ENCODE measurements at places on chromosomes 5 and 9. TPM values are rescaled to one million over a fixed set of nuclear protein-coding genes. Genes with fewer than 3 reads are reported as not detected.
A peak's percentile ranks its signal among the peaks of the same experiment; 100 is the strongest.

DNA sequence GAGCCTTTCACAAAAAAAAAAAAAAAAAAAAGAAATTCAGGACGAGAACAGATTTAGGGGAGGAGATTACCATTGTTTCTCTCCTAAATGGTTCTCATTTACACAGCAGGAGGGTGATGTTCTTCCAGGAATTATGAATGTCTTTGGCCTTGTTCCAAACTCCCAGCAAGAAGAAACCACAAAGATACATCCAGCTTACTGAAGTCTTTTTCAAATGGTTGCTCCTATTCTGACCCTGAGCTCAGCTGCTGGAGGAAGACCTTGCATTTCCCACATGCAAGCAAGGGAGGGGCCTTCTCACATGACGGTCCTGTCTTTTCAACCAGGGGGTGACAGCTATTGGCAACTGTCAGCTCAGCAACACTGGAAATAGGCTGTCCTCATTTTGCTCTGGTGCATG, 203.0 kb upstream of the VLDLR start:
- DNase-seq = no peak

GRCh38 chr9:101242651-101243050, 142.2 kb downstream of the BAAT start:
- no peak for DNase-seq

DNA sequence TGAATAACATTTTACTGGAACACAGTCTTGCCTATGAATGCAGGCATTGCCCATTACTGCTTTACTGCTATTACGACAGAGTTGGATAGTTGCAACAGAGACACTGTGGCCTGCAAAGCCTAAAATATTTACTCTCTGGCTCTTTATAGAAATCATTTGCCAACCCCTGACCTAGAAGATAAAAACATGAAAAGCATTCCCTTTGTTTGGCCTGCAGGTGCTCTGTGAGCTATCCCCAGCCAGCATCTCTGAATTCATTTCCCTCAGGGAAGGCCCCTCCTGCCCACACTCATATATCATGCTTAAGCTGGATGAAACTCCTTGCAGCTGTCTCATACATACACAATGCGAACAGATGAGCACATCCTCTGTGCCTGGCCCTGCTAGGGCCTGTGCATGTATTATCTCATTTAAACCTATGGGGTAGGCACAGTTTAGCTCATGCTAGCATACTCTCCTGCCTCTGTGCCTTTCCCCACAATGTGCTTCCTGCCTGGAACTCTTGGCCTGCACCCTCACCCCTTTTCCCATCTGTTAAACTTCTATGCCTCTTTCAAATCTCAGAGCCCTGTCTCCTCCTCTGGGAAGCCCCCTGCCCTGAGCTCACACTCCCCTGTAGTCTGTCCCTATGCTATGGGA, 193.1 kb downstream of the PAX5 start:
- no peak for DNase-seq

- DNase-seq = peak; percentile 55
These were observed 16.6 kb downstream of the STOM start for GRCh38 chr9:121353241-121354061.

DNA sequence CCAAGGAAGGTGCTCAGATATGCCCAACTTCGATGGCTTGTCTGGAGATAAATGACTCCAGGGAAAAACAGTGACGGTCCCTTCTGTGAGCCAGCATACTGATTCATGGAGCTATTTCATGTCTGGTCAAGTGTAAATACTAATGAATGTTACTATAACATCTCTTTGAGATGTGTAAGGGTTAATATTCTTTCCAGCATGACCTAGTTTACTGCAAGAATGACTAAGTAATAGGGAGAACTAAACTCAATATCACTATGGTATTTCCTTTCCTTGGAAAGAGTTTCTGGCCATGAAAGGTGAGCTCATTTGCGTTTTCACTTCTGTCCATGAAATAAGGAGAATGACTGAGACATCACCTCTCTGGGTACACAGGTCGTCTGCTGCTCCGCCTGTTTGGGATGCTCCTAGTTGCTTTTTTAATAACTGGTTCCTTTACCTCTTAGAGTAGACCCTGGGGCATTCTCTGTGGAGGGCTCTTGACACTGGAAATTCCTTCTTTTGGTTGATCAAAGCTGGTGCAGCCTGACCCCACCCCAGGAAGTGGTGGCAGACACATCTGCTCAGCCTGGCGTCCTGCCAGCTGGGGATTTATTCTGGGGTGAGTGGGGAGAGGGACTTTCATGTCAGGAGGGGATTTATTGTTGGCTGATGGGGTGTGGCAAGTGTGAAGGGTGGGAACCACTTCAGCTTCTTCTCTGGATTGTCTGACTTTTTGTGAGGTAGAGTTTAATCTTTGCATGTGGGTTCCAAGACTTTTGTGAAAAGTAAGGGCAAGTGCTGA, 250.0 kb upstream of the MPDZ start:
- DNase-seq = no peak

GRCh38 chr9:127139071-127139731, 16.8 kb upstream of the ANGPTL2 start:
- DNase-seq = no peak

DNA sequence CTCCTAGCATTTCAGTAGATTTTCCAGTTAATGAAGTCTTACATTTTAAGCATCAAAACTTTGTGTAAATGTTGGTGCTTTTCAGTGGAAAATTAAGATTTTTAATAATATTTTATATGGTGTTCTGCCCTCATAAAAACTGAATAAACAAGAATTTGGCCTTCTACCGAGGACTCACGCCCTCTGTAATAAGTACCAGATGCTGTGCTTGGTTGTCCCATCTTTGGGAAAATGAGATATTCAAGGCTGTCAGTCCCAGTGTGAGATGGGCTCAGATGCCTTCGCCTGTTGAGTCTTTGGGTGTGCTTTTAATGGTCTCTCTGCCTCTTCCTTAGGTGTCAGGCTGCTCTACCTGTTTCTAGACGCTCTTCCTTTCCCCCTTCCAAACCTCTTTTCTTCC, 28.7 kb downstream of the GALNT12 start:
- no peak for DNase-seq

DNA sequence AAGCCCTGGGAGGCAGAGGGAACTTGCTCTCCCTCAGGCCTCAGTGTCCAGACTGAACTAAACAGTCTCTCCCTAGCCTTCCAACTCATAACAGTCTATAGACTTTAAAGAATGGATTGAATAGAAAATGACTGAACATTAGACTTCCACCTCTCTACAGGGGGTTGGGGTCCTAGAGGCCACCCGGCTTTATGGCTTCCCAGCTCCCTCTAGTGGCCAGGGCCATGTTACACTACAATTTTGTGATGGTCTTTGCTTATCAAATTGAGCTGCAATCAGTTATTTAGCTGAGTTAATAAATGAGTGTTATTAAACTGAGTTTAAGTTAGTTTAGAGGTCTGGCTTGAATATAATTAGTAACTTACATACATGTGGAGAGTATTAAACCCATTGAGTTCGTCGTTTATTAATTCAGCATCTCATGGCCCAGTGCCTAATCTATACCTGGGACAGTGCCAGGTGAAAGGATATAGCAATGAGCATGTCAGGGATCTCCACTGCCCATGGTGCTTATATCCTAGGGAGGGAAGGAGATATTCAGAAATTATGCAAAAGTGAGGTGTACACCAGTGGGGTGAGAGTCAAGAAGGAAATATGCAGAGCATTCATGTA, 105.2 kb downstream of the SH3TC2 start:
- DNase-seq = peak; percentile 34

- DNase-seq = no peak
These were observed 28.3 kb downstream of the FXN start for GRCh38 chr9:69063839-69064238.

DNA sequence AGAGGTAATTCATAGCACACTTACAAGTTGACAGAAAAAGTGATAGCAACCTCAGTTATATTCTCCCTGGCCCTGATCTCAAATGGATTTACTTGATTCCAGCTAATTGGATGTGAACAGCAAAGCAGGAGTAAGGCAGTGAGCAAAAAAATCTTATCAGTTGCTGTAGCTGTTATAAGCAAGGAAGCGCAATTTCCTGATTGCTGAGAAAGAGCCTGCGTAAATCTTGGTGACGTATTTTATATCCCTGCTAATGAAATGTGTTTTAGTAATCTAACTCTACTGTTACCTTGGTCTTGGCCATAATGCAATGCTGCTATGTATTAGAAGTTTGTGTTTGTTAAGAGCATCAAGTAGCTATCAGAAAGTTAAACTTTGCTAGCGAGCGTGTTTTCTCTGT, 661.2 kb upstream of the SEMA6A start:
- no peak for DNase-seq

DNA sequence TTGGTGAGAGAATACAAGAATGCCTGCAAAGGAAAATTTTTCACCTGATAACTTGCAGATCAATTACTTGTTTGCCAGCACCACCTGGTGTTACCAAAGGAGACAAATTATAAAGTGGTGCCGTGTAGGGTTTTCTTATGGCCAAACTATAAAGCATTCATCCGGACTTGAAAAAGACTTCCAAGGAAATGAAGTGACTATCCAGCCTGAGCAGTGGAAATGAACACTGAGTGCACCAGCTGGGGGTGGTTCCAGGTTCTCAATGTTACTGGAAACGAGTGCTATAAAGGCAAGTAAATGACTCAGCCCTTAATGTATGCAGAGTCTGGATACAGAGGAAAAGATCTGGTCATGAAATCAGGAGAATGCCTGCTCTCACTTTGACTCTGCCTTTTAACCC, 113.1 kb downstream of the DNAH5 start:
- no peak for DNase-seq

GRCh38 chr5:8176101-8176693, 307.2 kb downstream of the MTRR start:
- no peak for DNase-seq

DNA sequence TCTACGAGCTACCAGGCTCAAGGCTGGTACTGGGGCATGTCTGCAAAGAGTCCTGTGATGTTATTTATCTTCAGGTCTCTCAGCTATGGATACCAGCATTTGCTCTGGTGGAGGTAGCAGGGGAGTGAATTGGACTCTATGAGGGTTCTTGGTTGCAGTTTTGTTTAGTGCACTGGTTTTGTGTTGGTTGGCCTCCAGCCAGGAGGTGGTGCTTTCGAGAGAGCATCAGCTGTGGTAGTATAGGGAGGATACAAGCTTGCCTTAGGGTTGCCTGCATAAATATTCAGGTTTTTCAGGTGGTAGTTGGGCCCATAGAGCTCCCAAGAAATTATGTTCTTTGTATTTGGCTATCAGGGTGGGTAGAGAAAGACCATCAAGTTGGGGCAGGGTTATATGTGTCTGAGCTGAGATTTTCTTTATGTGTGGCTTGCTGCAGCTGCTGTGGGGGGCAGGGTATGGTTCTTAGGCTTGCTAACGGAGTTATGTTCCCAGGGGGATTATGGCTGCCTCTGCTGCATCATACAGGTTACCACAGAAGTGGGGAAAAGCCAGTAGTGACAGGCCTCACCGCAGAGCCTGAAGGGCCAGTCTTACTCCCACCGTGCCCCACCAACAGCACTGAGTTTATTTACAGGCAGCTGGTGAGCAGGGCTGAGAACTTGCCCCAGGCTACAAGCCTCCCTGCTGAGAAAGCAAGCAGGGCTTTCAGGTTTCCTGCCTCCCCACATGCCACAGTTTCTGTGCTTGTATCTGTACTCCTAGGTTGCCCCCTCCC, 9.7 kb upstream of the RIOK2 start:
- DNase-seq = no peak

- DNase-seq = no peak
These were observed 29.2 kb downstream of the RFK start for GRCh38 chr9:76365028-76365427.

- no peak for DNase-seq
These were observed 63.1 kb downstream of the MTMR12 start for GRCh38 chr5:32249668-32250067.

DNA sequence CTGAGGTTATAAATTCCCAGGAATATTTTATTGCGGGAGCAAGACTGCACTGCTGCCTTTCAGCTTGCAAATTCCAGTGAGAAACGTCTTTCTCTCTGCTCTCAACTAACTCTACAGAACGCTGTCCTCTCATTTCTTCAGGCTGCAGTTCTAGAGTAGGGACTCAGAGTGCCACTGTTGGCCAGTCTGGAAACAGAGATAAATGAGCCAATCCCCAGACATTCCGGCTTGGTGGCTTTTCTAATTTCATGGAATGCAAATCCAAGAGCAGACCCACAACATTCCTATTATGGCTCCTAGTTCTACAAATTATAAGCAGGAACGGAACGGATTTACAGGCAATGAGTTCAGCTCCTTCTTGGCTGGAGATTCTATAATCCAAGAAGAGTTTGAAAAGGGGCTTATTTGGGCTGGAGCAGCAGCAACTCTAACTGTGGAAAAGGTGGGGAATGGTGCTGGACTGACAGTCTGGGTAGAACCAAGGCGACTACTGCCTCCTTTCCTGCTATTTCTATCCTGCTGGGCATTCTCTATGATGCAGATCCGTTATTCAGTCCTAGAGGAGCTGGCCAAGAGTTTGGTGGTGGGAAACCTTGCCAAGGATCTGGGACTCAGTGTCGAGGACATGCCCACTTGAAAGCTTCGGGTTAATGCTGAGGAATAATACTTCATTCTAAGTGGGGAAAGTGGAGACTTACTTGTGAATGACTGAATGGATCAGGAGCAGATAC, 9.3 kb downstream of the PCDHGA12 start:
- DNase-seq = no peak

DNA sequence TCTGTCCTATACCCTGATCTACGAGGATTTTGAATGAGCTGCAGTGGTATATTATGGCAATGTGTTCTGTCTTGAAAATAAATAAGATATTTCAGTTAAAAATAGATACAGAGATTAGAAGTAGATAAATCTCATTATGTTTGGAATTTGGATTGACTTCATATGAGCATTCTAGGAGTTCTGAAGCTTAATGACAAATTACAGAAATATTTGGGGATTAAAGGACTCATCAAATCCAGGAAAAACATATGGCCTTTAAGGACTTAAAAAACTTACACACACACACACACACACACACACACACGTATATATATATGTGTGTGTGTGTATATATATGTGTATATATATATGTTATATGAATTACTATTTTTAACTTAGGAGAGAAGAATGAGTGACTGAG, 446.9 kb upstream of the CD180 start:
- DNase-seq = no peak

- DNase-seq = no peak
These were observed 80.4 kb downstream of the SHB start for GRCh38 chr9:37988602-37989001.

- no peak for DNase-seq
These were observed at the start of gene PCDHGA11 for GRCh38 chr5:141420855-141421488. PCDHGA11 (plus strand) TSS chr5:141421051; CDS start chr5:141421228, 177 bp downstream.

DNA sequence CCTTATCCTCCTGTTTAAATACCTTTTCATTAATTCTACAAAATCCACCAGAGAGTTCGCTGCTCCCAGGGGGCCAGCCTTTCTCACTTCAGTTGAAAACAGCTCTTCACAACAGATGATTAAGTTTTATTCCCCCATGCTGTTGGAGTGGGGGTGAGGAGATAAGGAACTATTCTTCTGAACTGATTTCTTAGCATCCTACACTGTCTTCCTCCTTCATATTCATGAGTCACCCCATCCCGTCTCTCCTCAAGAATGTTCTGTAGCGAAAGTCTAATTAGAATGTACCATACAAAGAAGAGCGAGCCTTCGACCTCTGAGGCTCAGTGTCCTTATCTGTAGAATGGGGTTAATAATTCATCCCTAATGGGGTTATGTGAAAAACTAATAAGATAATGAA, 138.0 kb downstream of the PIK3R1 start:
- no peak for DNase-seq

The HTR4 gene
- not detected for total RNA-seq

The ANKRD55 gene
- 0.23 TPM for total RNA-seq

The TMC1 gene
- not detected for total RNA-seq

The ZDHHC11 gene
- total RNA-seq = 5.5 TPM

The COL5A1 gene
- total RNA-seq = 0.23 TPM

The HTR1A gene
- not detected for total RNA-seq

The TIMD4 gene
- 1.3 TPM for total RNA-seq

All from activated naive CD8-positive, alpha-beta T cell treated with anti-CD3 and anti-CD28 coated beads for 36 hours (primary cell).